Upper lobe of right lung (tissue), 1 donor: ENCODE measurements at places on chromosomes 3 and 15. TPM values are rescaled to one million over a fixed set of nuclear protein-coding genes. Genes with fewer than 3 reads are reported as not detected.

- DNase-seq: no peak
Observed at GRCh38 chr15:71003319-71003718, 110.7 kb downstream of the LRRC49 start.

GRCh38 chr3:138688871-138689299 lies 80.3 kb downstream of the FAIM start:
- DNase-seq: no peak

- no peak for DNase-seq
Observed at GRCh38 chr3:98551754-98552153, 20.0 kb downstream of the GPR15 start.

GRCh38 chr15:101010781-101011180 lies 91.6 kb downstream of the LRRK1 start:
- DNase-seq: no peak

DNA sequence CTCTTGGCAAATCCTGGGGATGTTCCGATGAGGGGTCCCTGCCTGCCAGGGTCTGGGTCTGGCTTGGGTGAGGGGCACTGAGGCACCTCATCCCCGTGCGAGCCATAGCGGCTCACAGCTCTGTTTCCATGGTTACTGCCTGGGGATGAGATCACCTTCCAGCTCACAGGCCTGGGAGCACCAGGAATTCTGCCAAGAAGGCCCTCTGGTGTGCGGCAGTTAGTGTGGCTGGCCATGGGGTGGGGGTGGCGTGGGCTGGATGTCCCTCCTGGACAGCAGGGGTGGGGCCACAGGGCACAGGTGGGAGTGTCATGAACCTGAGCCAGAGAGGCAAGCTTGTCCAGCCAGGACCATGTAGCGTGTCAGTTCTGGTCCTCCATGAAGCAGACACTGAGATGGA lies 22.1 kb upstream of the PRR23E start:
- peak; percentile 62 for DNase-seq

GRCh38 chr3:152942366-152942765 lies 107.4 kb downstream of the P2RY1 start:
- DNase-seq: no peak

DNA sequence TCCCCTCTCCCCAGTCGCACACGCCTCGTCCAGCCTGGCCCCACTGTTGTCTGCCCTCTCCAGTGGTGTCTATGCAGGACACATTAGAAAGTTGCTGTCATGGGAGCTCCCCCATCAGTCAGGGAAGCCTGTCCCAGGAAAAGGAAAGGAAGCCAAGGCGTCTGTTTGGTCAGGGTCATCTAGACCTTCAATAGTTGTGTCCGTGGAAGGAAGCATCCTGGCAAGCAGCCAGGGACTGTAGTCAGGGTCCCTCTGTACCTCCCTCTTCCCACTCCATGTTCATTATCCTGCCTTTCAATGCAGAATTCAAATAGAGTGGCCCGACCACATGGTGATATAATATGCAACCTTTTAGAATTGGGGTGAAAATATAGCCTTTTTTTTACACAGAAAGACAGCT lies 60.7 kb upstream of the RAB6B start:
- DNase-seq: no peak

DNA sequence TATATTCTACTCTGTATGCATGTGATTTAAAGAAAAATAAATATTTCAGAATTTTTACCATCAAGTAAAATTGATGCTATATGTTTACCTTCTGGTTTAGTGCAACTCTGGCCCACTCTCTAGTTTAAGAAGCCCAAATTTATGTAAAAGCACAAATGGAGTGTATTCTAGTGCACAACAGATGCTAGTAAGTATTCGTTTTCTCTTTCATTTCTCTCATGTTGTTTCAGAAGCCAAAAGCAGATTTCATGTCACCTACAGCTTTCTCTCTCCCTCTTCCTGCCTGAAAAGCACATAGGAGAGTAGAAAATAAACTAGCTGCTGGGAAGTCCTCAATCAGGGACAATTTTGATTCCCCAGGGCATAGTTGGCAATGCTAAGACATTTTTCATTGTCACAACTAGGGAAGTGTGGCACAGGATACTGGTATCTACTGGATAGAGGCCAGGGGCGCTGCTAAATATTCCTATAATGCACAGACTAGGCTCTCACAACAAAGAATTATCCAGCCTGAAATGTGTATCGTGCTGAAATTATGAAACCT lies 147.4 kb upstream of the ARHGEF26 start:
- no peak for DNase-seq

DNA sequence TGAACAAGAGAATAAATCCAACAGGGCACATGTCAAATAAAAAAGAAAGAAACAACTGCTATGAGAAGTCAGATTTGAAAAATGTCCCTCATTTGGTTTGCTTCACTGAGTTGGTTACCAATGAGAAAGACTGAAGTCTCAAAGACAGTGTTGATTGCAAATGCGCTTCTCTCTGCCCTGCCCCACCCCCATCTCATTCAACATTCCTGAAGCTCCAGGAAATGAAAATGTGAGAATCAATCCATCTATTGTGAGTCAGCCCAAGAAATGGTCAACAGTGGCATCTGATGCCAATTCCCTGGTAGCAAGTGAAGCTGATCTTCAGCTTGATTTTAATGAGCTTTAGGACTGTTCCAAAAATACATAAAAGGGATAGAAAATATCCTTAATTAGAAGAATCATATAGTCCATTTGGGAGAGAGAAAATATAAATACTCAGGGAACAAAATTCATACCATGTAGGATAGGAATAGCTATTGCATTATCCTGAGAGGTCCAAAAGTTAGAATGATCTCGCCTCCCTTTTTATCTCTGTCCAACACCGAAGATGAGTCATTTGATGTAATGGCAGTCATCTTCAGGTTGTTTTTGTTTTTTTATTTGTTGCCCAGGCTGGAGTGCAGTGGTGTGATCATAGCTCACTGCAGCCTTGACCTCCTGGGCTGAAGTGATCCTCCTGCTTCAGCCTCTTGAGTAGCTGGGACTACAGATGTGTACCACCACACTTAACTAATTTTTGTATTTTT lies 200.3 kb upstream of the UMPS start:
- no peak for DNase-seq

- DNase-seq: no peak
Observed at GRCh38 chr15:62845241-62846126, 197.1 kb upstream of the TPM1 start.

GRCh38 chr15:56040081-56041035 lies 46.9 kb upstream of the NEDD4 start:
- peak; percentile 68 for DNase-seq

Gene KNG1
- 0.14 TPM for total RNA-seq

Gene MESP1
- 4.9 TPM for total RNA-seq
